ENCODE measurements at places on chromosomes 7 and 10.
A peak's percentile ranks its signal among the peaks of the same experiment; 100 is the strongest.

- DNase-seq = no peak
These were observed 265.9 kb downstream of the ZEB1 start for GRCh38 chr10:31584876-31585275.

- DNase-seq = peak; percentile 96
These were observed 168.9 kb downstream of the NRF1 start for GRCh38 chr7:129780257-129780973.

DNA sequence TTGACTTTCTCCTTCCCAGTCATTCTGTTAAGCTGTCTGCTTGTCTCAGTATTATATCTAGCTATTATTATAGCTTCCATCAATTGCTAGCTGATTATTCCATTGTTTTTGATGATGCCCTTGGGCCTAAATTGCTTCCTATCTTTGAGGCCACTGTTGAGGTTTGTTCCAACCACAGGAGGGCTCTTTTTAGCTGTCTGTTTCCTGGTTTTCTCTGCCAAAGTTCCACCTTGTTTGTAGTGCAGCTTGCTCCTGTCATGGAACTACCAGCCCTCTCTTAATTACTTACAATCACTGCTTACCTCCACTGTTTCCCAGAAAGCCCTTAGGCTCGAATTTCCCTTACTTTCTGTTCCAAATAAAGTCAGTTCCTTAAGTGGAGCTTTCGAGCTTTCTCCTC lies 118.7 kb upstream of the SEC61G start:
- DNase-seq = peak; percentile 50

- DNase-seq = no peak
These were observed 36.9 kb upstream of the AGR2 start for GRCh38 chr7:16841681-16842080.

GRCh38 chr7:85750454-85750949 lies 563.6 kb upstream of the SEMA3D start:
- DNase-seq = peak; percentile 72

GRCh38 chr10:133124357-133125211 lies 35.4 kb upstream of the KNDC1 start:
- peak; percentile 21 for DNase-seq

DNA sequence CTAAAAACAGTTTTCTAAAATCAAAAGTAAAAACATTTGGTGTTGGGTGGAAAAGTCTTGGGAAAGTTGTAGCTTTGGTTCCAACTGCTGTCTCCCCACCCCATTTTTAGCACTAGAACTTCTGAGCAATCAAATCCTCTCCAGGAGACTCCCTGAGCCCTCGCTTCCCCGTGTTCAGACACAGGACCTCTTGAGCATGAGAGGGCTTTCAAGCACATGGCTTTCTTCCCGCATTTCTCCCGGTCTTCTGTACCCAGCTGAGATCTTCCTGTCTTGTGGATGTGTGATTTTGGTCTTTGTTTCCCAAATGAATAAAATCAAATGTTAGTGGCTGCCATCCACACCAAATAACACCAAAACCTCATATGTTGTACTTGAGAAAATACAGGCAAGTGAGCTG lies 5.0 kb downstream of the CXCL12 start:
- DNase-seq = no peak

DNA sequence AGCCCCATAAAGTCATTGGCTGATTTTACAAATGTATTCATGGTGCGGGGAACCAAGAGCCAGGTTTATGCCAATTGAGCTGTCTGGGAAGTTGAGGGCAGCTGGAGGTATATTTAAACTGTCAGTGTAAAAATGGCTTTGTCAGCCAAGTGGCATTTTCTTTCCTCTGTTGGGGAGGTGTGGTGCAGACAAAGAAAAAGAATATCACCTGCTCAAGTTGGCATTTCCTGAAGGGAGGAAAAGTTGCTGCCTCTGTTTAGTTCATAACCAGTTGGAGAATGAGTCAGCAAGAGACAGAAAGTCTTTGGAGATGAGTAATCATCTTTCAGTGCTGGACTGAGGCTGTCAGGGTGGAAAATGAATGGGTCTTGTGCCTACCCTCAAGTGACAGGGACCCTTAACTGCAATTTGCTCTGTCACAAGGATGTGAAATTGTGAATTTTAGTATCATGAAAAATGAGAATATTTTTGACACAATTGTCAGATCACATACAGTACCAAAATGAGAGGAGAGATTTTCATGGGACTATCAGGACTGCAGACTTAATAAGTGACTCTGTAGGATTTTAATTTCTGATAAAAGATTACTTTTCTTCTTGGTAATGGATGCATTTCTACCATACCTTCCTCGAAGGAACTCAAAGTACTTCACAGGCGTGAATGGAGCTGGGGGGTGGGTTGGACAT lies 137.3 kb downstream of the ANLN start:
- DNase-seq = peak; percentile 89

- DNase-seq = no peak
These were observed 56.8 kb downstream of the PAX2 start for GRCh38 chr10:100802196-100802595.

GRCh38 chr10:10731366-10731765 lies 286.3 kb upstream of the CELF2 start:
- DNase-seq = no peak

DNA sequence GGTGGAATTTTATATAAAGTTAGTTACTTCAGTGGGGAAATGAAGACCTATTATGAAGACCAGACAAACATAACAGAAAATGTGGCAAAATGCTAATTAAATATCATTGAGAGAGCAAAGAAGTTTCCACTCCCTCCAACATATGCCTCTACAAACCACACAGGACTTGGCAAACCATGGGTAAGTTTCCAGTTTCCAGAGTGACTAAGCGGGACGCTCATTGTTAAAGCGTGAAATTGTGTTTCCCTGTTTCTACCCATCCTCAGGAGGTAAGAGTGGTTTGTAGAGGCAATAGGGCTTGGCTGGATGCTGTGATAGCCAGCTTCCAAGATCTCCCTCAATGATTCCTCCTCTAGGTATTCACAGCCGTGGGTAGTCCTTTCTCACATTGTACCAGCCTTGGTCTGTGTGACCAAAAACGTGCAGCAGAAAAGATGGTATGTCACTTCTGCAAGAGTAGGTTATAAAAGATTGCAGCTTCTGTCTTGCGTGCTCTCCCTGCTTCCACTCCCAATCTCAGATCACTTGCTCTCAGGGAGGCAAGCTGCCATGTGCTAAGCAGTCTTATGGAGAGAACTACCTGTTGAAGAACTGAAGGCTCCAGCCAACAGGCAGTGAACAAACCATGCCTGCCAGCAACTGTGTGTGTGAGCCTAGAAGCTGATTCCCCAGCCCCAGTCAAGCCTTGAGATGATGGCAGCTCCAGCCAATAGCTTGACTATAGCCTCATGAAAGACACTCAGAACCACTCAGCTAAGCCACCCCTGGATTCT lies 35.7 kb downstream of the CBX3 start:
- DNase-seq = no peak

GRCh38 chr10:125871338-125871737 lies 9.8 kb downstream of the DHX32 start:
- DNase-seq = no peak

DNA sequence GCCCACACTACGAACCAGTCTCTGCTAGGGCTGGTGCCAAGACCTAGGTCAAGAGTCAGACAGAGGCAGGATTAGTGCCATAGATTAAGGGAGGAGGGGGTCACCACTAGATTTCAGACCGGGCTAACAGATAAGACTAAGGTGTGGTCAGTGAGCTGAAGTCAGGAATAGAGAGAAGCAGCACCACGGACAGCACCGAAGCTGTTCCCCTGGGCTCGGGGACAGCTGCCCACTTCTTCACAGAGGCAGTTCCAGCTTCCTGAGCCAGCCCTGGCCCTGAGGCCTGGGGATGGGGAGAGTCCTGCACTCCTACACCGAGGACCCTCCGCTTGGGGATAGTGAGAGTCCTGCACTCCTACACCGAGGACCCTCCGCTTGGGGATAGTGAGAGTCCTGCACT lies 11.2 kb upstream of the JAKMIP3 start:
- DNase-seq = peak; percentile 19

- no peak for DNase-seq
These were observed 268.5 kb downstream of the DNAJB9 start for GRCh38 chr7:108838198-108838597.

DNA sequence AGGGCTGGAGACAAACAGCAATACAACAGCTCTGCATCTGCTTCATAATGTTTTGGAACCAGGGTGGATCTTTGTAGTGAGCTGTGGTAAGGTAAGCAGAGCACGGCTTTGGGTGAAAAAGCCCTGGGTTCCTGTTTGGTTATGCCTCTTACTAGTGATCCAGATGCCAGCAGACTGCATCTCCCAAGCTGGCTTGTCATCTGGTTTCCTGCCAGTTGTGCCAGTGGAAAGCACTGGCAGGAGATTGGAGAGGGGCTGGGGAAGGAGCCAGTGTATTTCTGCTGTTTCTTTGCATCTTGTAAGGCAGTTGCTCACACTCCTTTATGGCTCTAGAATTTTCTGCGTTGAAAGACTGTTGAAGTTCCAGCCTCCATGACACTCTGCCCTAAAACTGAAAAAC lies 137.6 kb downstream of the TSPAN12 start:
- no peak for DNase-seq

GRCh38 chr10:131695496-131696165 lies 205.2 kb upstream of the PPP2R2D start:
- DNase-seq = no peak

DNA sequence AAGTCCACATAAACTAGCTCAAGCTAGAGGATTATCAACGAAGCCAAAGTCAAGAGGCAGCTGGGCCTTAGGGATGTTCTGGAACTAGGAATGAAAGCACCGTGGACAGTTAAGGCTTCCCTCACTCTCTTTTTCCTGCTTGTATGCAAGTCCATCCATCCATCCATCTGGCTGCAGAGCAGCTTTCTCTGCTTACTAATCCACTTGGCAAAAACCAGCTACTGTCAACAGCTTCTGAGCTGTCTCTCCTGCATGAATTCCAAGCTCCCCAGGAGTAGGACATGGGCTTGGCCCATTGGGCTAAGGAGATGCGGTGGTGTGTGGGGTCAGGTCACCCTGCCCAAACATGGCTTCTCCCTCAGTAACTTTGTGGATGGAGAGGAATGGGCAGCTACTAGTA lies 66.2 kb downstream of the NAMPT start:
- DNase-seq = no peak

- DNase-seq = no peak
These were observed 7.1 kb downstream of the TBX20 start for GRCh38 chr7:35246819-35247218.

GRCh38 chr7:32164341-32164996 lies 94.3 kb upstream of the PDE1C start:
- DNase-seq = peak; percentile 85

GRCh38 chr7:77570330-77571011 lies 33.4 kb downstream of the PTPN12 start:
- peak; percentile 66 for DNase-seq

DNA sequence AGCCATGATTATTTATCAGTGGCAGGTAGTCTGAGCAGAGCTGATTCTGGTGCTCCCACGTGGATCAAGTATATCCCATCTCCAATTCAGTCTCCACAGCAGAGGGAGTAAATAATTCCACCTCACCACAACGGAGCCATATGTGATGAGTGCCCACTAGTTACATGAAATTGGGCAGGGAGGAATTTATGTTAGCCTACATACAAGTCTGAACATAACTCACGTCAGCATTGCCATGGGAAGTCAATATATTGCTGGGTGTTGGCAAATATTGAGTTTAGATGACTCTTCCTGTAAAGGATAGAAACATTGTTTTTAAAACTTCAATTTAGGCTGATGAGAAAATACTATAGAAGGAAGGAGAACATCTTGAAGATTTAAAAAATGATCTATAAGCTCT lies 269.0 kb upstream of the BMPER start:
- no peak for DNase-seq

DNA sequence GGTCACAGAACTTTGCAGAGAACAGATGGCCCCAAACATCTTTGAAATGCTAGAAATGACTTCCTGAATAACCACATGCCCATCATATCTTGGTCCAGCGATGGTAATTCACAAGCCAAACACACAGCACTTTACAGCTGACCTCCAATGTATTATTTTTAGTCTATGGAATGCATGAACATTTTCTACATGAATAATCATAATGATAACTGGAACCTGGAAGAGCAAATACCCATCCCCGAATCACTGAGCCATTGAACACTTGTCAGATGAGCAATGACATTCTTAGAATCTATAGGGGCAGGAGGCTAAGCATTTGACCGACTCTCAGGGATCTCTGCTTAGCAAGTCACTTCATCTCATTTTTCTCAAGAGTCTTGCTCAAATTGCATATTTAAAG lies 167.3 kb downstream of the CREB5 start:
- DNase-seq = no peak

GRCh38 chr7:70229242-70229641 lies 631.0 kb downstream of the AUTS2 start:
- DNase-seq = no peak

DNA sequence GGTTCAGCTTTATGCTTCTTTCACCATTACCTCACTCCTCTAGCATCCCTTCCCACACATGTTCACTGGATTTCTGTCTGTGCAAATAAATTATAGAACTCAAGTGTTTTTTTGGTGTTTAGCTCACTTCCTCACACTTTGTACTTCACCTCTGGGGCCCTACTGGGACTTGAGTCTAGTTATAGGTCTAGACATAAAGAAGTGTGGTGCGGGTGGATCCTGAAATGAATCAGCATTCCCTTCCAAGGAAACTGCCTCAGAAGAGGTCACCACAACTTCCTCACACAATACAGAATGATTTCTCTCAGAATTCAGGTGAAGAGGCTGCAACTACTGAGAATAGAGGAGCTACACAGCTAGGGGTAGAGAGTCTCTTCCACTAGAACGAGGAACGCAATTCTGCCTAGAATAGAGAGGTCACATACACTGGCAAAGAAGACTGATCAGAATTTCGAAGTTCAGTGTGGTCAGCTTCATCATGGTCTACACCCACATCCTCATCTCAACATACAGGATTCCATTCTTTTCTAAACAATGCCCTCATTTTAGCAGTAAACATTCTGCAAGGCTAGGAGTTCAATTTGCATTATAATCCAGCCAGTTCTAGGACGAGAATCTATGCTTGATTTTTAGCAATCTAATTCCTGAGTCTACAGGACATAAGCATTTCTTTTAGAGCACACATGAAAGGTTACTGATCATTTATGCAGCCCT lies 938.7 kb upstream of the PHF14 start:
- no peak for DNase-seq

DNA sequence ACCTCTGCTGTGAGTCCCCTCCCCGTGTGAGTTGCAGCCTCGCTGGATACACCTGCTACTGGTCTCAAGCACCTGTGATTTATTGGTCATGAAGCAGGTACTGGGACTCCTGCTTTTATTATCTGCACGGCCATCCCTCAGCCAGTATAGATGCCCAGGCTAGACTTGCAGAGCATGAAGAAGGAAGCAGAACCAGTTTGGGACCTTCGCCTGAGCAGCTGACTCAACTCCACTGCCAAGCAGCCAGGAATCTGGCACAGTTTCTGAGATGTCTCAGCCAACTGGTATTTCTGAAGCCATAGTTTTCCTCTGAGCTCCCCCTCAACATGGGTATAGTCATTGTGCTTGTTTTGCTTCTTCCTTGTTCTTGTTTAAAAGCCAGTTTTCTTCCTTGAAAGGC lies 28.0 kb upstream of the SLC39A12 start:
- peak; percentile 13 for DNase-seq
